ENCODE measurements at places on chromosomes 12 and 14.

DNA sequence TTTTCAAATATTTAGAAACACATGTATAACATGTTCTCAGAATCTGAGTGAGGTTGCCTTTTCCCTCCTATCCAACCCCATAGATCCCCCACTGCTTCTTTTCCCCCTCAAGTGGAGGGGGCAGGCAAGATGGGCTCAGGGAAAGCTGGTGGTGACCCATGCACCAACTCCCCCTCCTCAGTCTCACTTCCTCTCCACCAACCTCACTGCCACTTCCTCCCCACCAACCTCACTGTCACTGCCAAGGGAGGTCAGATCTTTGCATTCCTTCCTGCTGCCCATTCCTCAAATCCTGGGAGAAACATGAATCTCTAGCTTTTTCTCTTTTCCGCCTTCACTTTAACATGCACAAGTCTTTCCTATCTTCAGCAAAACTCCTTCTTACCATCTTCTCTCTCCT lies 48.7 kb downstream of the SPTB start:
- DNase-seq, result no peak

DNA sequence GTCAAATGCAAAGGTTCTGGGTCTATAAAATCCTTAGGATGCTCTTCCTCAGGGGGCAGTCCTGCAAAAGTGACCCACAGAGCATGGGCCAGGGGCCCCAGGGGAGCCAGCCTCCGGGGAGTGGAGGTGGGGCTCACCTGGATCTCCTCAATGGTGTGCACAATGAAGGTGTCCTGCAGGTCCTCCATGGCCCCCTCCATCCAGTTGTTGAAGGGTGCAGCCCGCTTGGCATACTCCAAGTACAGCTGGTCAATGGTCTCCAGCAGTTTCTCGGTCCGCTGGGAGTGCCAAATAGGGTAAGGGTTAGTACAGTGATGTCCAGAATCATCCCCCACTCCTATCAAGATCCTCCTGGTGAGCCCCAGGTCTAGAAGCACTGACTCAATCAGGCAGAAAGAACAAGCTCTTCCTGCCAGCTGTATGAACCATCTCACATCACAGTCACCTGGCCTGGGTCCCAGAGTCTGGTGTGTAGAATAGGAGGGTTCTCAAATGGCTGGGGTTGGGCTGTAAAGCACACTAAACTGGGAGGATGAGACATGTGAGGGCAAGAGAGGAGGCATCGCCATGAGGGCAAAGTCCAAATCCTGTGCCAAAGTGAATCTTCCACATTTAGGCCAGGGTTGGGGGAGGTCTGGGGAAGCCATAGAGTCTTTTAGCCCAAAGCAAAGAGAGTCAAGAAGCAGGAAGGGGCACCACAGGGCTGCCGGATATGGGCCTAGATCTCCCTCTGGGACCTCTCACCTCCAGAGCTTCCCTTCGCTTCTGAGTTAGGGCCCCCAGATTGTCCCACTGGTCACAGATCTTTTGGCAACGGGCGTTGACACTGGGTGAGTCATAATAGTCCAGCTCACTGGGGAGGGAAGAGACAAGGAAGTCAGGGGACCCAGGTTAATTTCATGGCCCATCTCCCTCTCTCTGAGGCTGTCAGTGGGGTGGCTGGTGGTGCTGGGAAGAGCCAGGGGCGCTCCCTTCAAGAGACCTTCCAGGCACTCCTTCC lies 91.5 kb upstream of the ZFP36L1 start:
- no peak for DNase-seq

- no peak for DNase-seq
Observed at GRCh38 chr14:94774344-94775090, 4.6 kb upstream of the GSC start.

- DNase-seq, result no peak
Observed at GRCh38 chr14:50059763-50060616, 56.4 kb downstream of the VCPKMT start.

DNA sequence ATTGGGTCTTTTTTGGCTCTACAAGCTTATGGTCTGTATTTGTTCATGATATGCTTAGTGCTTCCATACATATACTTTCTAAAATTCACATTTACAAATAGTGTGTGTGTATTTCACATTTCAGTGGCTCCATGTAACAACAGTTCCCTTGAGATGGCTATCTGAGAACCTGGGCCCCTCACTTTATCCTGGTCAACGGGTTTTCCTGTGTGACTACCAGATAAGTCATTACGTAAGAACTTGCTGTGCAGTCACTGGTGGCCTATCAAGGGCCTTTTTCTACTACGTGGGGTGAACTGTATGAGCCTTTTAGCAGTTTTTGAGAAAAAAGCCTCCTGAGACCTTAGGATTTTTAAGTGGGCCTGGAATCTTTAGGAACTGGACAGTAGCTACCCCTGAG lies 454.1 kb downstream of the PCNX1 start:
- no peak for DNase-seq

- DNase-seq, result no peak
Observed at GRCh38 chr14:105075379-105076295, 10.4 kb upstream of the GPR132 start.

- DNase-seq, result no peak
Observed at GRCh38 chr12:47725893-47726292, 603 bp upstream of the ENDOU start.

DNA sequence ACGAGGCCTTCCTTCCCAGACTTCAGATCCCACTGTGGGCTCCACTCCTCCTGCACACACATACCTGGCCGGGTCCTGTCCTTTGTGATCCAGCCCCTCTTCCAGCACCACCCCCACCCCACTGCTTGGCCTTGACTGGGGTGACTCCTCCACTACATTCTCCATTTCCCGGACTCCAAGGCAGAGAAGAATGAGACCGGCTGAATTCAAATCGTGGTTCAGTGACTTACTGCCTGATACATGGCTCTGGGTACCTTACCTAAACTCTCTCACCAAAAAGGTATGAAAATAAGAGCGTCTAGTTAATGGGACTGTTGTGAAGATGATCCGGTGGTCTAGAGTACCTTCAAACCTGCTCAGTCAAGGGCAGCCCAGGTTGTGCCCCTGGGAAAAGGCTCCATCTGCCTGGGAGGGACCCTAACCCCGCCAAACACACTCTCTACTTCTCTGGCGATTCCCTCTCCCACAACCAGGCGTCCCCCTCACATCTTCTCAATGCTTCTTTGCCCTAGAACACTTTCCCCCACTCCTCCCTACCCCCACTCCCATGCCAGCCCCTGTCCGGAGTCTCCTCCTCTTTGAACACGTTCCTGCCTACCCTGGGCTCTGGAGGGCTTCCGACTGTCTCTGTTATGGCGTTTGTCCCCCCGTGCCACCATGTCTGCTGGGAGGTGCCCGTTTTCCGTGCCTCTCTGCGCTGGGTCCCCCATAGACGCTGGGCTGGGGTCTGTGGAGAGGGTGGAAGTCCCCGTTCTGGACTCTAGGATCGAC lies 1.5 kb upstream of the ZBTB42 start:
- DNase-seq, result no peak

GRCh38 chr12:54028314-54029201 lies at the start of gene HOXC6:
Gene HOXC6 (plus strand): TSS chr12:54028440. CDS start chr12:54028522, 82 bp downstream.
- no peak for DNase-seq

- no peak for DNase-seq
Observed at GRCh38 chr14:55120571-55121495, 8.2 kb upstream of the LGALS3 start.

DNA sequence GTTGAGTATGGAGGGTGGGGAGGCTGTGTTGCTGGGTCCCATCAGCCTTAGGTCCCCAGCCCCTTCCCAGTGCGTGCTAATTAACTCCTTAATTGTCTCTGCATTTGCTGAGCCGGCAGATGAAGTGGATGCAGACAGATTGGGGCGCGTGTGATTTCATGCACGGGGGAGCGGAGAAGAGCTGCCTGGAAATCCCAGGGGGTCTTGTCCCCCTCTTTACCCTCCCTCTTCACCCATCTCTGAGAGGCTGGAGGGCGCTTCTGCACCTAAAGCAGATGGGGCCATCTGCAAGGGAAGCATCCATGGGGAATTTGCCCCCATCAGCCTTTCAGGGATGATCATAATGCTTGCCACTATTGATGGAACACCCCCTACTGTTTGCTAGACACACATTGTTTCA lies 4.4 kb upstream of the ASIC1 start:
- no peak for DNase-seq

DNA sequence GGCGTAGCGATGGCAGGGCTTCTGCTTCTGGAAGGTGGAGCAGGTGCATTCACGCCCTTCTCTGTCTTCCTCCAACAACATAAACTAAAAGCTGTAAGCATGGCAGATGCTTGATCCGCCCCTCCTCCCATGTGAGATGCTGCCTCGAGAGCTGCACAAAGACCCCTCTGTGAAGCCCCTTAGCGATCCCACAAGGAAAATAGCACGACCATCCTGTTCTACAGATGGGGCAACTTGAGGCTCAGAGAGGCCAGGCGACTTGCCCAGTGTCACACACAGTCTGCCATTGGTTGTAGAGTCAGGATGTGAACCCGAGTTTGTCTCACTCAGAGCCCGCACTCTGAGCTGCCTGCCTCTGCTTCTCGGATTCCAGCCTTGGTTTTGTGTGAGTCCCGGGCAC lies 144.4 kb downstream of the SCARB1 start:
- no peak for DNase-seq

- no peak for DNase-seq
Observed at GRCh38 chr12:127230843-127231260, 1036.1 kb upstream of the TMEM132C start.

- DNase-seq, result peak; percentile 61
Observed at GRCh38 chr14:34013721-34014060, 62.8 kb upstream of the EGLN3 start.

DNA sequence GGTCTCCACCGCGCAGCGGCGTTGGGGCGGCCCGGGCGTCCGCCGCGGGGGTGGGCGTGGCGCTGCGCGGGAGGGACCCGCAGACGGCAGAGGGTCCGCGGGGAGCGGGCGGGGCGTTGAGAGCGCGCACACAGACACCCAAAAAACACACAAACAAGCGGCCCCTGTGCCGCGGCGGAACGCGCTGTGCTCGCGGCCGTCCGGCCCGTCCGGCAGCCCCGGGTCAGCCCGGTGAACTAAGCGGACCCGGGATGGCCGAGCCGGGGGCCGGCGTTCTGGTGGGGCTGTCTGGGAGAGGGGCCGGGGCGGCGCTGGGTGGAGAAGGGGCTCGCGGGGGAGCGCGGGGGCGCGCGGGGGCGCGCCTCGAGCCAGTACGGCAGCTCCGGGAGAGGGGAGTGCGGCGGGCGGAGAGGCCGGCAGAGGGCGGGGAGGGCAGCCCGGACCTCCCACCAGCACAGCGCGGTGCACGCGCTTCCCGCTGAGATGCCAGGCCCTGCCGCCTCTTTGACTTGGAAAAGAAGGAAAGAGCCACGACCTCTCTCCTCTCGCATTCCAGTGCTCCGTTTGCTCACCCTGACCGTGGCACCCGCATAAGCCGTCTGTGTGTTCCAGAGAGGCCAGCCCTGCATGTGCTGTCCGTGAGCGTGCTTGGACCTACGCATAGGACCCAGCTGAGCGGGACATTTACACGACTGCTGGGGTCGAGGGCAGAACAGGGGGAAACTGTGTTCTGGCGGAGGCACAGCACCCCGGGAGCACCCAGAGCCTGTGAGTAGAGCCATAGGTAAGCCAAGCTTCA lies 10.3 kb downstream of the SLC6A12 start:
- no peak for DNase-seq

GRCh38 chr14:92717571-92718042 lies 30.8 kb downstream of the LGMN start:
- DNase-seq, result no peak

DNA sequence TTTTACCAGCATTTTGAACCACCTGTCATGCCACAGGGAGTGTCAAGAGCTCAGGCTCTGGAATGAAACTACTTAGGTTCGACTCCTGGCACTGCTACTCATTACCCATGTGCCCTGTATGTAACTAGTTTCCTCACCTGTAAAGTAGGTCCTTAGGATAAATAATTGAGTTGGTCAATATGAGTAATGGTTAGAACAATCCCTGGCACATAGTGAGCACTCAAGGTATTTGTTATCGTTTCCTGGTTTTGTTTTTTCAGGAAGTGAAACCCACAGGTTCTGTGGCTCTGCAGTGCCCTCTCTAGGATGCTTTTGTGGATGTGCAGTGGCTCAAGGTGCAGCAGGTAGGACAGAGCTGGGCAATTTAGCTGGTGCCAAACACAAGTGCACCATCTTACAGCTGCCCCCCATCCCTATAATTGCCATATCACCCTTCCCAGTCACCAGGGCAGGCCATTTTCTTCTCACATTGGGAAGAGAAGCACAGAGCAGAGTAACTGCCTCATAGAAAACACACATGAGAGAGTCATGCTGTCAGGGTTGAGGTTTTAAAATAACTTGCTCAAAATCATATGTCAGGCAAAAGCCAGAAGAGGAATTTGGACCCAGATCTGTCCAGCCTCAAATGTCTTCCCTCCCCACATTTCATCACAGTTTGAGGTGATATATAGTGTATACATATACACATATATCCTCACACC lies 297.5 kb downstream of the RPAP3 start:
- DNase-seq, result no peak

DNA sequence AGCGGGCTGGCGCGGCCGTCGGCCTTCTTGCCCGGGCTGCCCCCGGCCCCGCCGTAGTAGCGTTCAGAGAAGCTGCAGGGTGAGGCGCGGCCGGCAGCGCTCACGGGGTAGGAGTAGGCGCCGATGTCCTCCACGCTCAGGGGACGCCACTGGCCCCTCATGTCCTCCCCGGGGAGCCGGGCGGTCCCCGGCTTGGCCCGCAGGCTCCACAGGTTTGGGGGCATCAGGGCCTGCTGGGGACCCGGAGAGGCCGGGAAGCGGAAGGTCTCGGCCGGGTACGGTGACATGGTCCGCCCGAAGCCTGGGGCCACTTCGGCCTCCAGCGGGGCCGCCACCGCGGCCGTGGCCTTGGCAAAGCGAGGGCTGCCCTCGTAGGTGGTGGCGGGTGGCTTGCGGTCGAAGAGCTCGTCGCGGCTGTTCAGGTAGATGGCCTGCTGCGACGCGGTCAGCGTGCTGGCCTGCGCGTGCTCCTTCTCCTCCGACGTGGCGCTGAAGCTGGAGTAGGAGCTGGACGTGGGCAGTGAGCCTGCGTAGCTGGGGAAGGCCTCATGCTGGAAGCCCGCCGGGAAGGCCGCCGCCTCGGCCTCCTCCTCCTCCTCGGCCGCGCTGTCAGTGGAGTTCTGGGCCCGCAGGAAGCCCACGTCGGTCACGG lies 48.7 kb downstream of the BEGAIN start:
- DNase-seq, result no peak

DNA sequence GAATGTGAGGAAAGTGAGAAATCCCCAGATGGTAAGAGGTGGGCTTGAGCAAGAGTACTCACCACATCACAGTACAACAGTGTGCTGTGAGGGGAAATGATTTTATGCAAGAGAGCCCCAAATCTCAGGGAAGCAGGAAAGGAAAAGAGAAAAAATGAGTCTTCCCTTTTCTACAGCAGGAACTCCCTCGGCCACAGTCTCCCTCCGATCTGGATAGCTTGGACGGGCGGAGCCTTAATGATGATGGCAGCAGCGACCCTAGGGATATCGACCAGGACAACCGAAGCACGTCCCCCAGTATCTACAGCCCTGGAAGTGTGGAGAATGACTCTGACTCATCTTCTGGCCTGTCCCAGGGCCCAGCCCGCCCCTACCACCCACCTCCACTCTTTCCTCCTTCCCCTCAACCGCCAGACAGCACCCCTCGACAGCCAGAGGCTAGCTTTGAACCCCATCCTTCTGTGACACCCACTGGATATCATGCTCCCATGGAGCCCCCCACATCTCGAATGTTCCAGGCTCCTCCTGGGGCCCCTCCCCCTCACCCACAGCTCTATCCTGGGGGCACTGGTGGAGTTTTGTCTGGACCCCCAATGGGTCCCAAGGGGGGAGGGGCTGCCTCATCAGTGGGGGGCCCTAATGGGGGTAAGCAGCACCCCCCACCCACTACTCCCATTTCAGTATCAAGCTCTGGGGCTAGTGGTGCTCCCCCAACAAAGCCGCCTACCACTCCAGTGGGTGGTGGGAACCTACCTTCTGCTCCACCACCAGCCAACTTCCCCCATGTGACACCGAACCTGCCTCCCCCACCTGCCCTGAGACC lies 7.8 kb downstream of the ATN1 start:
- no peak for DNase-seq

All from NCI-H187 (cell line).